Daoy (cell line): ENCODE measurements at places on chromosomes 6 and 20. TPM values are rescaled to one million over a fixed set of nuclear protein-coding genes. Genes with fewer than 3 reads are reported as not detected.

DNA sequence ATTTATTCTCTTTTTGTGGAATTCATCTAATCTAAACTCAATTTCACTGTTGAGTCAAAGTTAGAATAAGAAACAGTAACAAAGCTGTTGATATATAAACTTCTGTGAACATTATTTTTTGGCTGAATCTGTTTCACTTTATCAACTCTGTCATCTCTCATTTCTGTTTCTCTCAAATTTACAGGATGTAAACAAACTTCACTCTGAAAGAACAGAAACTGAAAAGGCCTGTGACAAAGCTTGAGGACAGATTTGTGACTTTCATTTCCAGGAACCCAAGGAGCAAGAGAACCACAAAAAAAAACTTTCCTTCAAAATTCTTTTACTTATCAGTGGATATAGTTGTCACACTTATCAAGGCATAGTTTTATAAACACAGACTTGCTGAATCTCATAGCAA is 447.9 kb upstream of the OPRM1 start:
- no peak for DNase-seq

DNA sequence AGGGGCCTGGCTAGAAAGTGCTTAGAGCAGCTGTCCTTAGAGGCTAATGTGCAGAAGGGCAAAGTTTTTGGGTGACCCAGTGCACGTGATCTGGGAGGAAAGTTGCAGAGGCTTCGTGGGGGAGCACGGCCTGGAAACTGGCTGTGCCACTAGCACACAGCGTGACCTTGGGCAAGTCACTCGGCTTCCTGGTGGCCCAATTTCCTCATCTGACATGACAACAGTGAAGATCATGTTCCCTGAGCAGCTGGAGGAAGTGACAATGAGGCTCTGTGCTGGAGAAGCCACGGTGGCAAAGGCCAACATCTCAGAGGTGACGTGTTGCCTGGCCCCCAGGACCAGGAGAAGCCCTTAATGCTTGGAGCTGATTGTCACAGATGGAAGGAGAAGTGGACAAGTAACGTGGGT is 99.5 kb downstream of the FOXC1 start:
- no peak for DNase-seq

The BNIP5 gene
- not detected in 2 replicates for total RNA-seq

DNA sequence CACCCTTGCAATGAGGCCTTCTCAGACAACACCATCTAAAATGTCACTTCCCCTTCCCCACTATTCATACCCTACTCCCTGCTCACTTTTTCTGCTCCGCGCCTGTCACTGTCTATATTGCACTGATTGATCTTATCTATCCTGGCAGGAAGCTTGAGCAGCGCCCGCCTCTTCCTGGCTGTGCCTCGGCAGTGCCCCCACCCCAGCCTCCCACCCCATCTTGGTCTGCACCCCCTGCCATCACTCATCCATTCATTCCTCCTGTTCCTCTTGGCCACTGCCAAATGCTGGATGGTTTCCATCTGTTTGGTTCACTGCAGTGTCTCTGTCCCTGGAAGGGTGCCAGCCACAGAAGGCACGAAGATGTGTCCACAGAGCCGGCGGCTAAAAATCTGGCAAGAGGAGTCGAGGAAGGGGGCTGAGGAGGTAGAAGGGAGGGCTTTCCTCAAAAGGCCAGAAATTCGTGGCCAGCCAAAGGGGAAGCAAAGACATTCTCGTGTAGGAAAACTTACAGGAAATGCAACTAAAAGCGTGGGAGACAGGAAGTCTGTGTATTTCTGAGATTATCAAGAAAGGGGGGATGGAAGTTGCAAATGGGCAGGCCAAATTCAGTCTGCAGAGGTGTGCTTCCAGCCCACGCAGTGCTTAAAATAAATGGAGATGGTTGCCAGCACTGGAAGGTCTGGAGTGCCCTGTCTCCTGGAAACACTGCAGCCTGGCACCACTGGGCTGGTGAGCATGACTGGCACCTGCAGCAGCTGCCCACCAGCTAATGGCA is 27.6 kb downstream of the SYNJ2 start:
- DNase-seq = peak; percentile 73

GRCh38 chr20:50562262-50562701 is 52.1 kb downstream of the PTPN1 start:
- no peak for DNase-seq
